ENCODE measurements at places on chromosomes 6 and 20.

DNA sequence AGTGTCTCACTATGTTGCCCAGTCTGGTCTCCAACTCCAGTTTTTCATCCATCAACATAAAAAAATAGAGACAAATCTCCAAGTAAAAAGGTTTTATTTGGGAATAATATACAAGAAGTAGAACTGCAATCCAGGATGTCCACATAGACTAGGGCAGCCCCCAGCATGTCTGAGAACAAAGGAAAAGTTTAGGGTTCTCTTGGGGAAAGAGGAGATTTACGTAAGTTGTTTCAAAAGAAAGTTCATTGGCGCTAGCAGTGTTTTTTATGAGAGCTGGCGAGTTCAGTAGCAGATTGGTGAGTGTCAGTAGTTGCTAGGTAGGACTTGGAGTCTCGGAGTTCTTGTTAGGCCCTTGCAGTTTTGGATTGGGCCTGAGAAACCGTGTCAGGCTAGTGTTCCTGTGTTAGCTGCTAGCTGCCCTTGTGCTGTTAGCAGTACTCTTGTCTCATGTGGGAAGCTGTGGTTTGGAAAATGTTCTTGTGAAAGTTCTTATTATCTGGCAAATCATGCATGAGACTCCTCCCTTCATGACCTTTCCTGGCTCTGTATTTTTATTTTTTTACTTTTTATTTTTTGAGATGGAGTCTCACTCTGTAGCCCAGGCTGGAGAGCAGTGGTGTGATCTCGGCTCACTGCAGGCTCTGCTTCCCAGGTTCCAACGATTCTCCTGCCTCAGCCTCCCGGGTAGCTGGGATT lies 24.7 kb downstream of the TTLL9 start:
- DNase-seq, result peak; percentile 69

- peak; percentile 46 for DNase-seq
Measured at GRCh38 chr20:32391003-32391402, 32.9 kb downstream of the ASXL1 start.

DNA sequence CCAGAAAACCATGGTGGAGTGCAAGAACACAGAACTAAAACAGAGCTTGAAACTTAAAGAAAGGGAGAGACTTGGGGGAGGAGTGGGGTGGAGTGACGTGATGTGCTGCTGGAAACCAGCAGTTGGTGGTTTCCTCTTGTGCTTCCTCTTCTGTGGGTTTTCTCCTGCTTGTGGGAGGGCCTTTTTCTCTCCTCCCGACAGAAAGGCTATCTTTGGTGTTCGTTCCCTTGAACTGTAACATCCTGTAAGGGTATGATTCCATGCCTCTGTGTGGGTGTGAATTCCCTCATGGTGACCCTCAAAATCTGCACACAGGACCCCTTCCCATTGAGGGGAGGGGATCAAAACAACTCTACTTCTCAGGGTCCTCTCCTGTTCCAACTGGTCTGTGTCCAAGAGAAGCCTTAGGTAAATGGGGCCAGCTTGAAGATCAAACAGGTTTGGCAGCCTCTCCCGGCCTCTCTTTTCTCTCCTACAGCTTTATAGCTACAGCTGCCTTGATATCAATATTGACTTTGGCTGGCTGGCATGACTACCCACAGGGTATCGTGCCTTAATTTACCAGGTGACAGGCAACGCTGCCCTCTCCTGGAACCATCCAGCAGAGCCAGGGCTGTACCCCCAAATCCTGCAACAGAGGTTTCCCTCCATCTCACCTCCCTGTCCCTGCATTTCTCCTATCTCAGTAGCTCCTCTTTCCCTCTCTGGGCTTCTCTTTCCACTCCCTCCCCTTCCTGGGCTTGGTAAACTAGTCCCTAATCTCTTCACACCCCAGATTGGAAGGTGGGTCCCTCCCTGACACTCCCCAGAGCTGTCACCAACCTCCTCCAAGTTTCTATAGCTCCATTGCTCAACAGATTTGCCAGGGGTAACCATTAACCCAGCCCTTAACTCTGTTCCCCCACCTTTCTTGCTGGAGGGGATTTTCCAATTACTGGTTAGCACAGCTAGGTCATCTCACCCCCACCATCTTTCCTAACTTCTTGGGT lies 1.5 kb upstream of the MSH5 start:
- peak; percentile 89 for DNase-seq

DNA sequence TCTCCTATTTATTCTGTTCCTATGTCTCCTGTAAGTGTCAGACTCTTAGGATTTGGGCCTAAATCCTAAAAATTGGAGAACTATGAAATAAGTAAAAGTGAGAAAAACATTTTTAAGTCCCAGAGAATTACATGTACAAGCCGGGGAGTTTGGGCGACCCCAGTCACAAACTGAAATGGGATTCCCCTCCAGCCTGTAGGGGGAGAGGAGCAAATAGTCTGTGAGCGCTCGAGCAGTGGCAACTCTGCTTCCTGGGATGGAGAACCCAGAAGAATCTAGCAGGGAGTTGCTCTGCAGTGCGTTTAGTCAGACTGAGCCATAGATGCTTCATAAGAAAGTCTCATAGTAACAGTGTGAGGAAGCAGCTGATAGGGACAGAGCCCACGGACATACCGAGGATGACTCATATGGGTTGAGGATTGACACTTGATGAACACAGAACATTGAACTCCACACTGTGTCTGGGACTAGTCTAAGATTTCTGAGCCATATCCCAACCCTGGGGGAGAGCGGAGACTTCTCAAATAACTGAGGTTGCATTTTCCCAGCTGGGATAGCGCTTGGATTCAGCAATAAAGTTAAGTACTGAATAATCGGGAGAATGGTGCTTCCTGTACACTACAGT lies 437.2 kb downstream of the BCKDHB start:
- DNase-seq, result no peak

- no peak for DNase-seq
Measured at GRCh38 chr6:18276610-18277236, 12.4 kb upstream of the DEK start.

DNA sequence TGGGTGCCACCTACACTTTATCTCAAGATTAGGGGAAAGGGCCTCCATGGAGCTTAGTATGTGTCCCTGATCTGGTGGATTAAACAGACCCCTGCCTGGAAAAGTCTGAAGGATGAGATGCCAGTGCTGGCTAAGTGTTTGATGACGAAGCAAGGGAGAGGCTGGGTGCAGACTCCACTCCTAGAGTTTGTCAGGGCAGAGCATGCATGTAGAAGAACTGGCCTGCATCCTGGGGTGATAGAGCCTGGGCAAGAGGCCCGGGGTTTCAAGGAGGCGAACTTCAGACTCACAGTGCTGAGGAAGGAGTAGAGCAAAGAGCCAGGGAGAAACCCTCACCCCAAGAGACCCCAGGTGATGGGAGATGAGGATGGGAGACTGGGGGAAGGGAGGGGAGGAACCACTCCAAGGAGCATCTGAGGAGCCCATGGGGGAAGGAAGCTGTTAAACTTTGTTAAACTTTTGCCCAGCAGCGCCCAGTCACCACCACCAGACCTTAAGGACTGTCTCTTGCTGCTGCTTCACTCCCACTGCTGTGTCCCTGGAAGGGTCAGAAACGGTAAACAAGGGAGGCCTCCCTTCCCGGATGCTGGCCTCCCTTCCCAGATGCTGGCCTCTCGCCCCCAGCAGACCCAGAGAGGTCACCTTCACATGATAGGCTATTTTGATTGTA lies 61.6 kb downstream of the RPRD1B start:
- no peak for DNase-seq
